ENCODE measurements at places on chromosomes 1 and 21.

DNA sequence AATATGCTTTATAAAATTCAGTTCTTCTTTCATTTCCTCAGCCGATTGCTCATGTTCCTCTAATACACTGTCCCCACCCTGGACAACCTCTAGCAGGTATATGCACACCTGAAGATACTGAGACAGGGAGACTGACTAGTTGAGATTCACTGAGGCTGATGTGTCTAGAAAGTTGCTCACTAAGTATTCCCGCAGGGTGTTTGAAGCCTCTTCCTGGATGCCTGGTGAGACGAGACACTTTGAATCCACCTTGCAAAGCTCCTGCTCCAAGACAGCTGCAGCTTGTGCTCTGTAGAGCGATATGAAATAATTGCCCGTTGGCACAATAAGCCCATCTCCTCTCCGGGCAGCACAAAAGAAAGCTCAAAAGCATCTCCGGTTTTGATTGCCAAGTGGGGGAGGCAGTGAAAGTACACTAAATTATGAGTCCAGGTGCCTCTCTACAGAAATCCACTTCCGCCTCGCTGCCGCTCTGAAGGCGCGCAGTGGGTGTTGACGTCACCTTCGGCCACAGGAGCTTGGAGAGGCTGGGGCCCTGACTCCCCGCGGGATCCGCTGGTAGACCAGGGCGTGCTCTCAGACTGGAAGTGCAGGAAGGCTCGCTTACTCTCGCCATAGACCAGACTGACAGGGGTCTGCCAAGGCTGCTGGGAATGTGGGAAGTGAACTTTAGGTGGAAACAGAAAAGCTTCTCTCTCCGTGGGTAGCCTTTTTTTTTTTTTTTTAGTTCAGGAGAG is 46.3 kb downstream of the GPA33 start:
- no peaks in the 10 kb centered on the region for H3K36me3 ChIP-seq
- H3K27ac ChIP-seq, result no peak overlapping the region
- H3K4me1 ChIP-seq, result no peaks in the 10 kb centered on the region
- DNase-seq, result no peak
- no peaks in the 10 kb centered on the region for H3K27me3 ChIP-seq

DNA sequence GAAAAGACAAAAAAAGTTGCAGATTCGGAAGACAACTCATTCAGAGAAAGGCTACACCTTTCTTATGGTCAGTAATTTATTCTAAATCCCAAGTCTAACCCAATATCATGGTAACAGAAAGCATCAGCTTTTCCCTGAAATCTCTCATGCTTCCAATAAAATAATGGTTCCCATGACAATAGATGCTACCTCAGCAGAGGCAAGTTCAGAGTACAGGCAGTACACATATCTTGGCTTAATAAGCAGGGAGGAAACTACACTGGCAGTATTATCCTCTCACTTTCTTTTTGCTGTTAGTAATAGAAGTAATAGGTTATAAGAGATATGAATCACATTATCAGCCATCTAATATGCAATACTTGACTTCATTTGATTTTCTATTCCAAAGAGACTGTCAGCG is 137.1 kb downstream of the DPYD start:
- H3K36me3 ChIP-seq, result no peaks in the 10 kb centered on the region
- H3K4me3 ChIP-seq, result no peak overlapping the region
- H3K27me3 ChIP-seq, result no peaks in the 10 kb centered on the region
- no peaks in the 10 kb centered on the region for H3K4me1 ChIP-seq

GRCh38 chr1:98316286-98316905 is 345.1 kb upstream of the SNX7 start:
- H3K4me1 ChIP-seq, result peaks cover 8% of the 10 kb centered on the region
- no peak overlapping the region for H3K4me3 ChIP-seq
- H3K36me3 ChIP-seq, result no peaks in the 10 kb centered on the region
- H3K27me3 ChIP-seq, result no peaks in the 10 kb centered on the region
- no peak for DNase-seq

- peaks cover 53% of the 10 kb centered on the region for H3K4me1 ChIP-seq
- DNase-seq, result no peak
- H3K27me3 ChIP-seq, result no peaks in the 10 kb centered on the region
- H3K4me3 ChIP-seq, result no peak overlapping the region
Observed at GRCh38 chr1:47558601-47559593, 121.1 kb downstream of the FOXD2 start.

- H3K36me3 ChIP-seq, result no peaks in the 10 kb centered on the region
- no peaks in the 10 kb centered on the region for H3K27me3 ChIP-seq
- DNase-seq, result no peak
- peaks cover 13% of the 10 kb centered on the region for H3K4me1 ChIP-seq
Observed at GRCh38 chr1:172497230-172497629, 35.7 kb upstream of the SUCO start.

DNA sequence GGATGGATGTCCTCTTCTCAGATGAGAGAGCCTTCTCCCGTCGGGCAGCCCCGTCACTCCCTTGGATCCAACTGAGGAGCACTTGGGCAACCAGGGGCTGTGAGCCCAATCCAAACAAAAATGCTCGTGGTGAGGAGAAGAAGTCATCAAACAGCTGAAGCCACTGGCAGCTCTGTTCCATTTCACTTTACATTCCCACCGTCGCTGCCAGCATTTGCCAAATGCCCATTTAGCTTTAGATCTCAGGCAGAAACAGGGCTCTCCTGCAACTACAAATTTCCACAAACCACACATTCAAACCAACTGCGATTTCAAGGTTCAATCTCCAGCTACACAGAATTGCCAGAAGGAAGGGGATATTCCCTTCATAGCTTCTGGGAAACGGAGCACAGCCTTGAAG is 634.6 kb downstream of the SMYD3 start:
- H3K4me1 ChIP-seq, result no peaks in the 10 kb centered on the region
- no peak overlapping the region for H3K27ac ChIP-seq
- no peaks in the 10 kb centered on the region for H3K27me3 ChIP-seq
- no peaks in the 10 kb centered on the region for H3K36me3 ChIP-seq

GRCh38 chr21:42737951-42738590 is 84.7 kb downstream of the PDE9A start:
- no peak for DNase-seq
- H3K4me3 ChIP-seq, result no peak overlapping the region
- 0 out of 2 replicates have a peak, but pooled peaks cover 4% of the 10 kb centered on the region for H3K36me3 ChIP-seq
- no peaks in the 10 kb centered on the region for H3K4me1 ChIP-seq
- no peak overlapping the region for H3K27ac ChIP-seq

DNA sequence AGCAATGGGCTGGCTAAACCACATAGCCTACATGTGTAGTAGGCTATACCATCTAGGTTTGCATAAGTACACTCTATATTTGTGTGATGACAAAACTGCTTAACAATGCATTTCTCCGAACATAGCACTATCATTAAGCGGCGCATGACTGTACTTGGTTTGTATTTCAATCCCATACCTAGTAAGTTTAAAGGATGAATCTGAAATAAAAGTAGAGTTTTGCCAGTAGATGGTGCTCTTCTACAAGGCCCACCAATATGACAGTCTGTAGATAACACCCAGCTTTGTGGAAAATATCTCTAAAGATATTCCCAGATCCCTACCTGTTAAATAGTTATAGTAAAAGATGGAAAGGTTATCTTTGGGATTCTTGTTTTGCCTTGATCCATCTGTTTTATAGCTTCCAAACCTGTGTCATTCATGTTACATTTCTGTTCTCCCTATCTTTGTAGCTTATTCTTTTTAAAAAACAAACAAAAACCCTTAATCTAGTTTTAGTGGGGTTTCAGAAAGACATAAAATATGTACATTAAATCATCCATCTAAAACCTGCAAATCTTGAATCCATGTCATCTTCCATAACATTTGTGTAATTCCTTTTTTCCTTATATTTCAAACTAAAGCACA is 33.9 kb upstream of the ASPM start:
- no peaks in the 10 kb centered on the region for H3K27me3 ChIP-seq
- DNase-seq, result no peak
- no peak overlapping the region for H3K27ac ChIP-seq
- H3K4me3 ChIP-seq, result no peak overlapping the region
- H3K4me1 ChIP-seq, result peaks cover 6% of the 10 kb centered on the region

GRCh38 chr1:186481303-186481888 is 20.5 kb upstream of the PDC start:
- H3K36me3 ChIP-seq, result no peaks in the 10 kb centered on the region
- no peaks in the 10 kb centered on the region for H3K4me1 ChIP-seq
- no peak for DNase-seq

DNA sequence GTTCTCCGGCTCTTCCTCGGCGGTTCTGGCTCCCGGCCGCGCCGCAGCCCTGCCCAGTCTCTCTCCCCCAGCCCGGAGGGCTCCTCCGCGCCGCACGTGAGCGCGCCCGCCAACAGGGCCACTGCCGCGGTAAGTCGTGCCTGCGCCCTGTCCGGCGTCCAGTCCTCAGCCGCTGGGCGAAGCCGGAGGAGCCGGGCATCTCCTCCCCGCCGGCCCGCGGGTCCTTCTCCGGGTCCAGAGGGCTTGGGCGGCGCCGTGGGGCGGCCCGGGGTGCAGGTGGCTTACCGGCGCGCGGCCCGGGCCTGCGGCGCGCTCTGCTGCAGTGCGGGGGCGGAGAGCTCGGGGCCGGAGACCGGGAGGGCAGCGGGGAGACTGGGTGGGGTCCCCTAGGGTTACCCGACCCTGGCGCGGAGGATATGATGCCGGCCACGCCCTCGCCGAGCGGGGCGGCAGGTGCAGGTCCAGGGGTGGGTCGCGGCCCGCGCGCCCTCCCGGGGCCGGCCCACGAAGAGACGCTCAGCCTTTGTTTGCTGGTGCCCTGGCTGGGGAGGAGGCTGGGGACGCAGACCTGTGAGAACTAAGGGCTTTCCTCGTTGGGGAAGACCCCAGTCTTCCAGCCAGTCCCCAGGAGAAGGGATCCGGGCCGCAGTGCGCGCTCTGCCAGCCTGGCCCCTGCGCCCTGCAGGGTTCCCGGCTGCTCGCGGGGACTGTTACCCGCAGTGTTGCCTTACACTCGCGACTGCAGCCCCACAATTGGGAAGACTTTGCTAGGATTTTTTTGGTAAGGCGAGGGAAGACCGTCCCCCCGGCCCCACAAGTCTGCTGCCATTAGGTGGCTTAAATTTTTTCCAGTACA is at the start of gene DOP1B:
Gene DOP1B (plus strand): TSS at position 10 of the 856 bp plus-strand sequence. CDS start 7,910 bp downstream, outside the sequence.
- DNase-seq, result no peak
- peak within 1 kb of the TSS; percentile 68 for H3K4me3 ChIP-seq
- H3K27ac ChIP-seq, result peak within 1 kb of the TSS; percentile 81
- peaks cover 13% of the 10 kb centered on the region for H3K4me1 ChIP-seq
- H3K27me3 ChIP-seq, result no peaks in the 10 kb centered on the region
- no peaks in the 10 kb centered on the region for H3K36me3 ChIP-seq

- H3K4me1 ChIP-seq, result no peaks in the 10 kb centered on the region
- H3K4me3 ChIP-seq, result no peak overlapping the region
- DNase-seq, result no peak
- H3K36me3 ChIP-seq, result no peaks in the 10 kb centered on the region
- H3K27me3 ChIP-seq, result no peaks in the 10 kb centered on the region
Observed at GRCh38 chr1:53079251-53079650, 17.2 kb downstream of the PODN start.

DNA sequence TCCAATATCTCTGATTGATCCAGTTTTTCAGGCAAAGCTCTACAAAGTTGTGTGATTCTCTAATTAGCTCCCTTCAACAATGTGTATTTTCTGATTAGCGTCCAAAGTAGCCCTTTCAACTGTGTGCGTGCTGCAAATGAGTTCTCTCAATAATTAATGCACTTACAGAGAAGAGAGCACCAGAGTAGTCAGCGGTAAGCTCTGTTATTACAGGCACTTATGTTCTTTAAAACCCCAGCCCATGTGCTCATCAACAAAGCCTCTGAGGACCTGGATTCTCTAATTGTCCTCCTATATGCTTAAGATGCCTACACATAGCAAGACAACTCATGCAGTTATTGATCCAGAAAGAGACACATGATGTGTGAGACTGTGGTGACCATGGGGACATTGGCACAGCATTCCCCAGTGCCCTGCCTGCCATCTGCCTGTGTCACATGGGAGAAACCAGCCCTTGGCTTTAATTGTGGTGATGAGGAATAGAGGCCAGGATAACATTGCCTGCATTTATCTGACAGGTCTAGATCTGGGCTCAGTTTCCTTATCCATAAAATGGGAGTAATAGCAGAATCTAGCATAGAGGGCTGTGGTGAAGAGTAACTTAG is 151.7 kb downstream of the PCP4 start:
- no peaks in the 10 kb centered on the region for H3K4me1 ChIP-seq
- DNase-seq, result no peak
- no peaks in the 10 kb centered on the region for H3K27me3 ChIP-seq
- no peaks in the 10 kb centered on the region for H3K36me3 ChIP-seq
- no peak overlapping the region for H3K4me3 ChIP-seq
- no peak overlapping the region for H3K27ac ChIP-seq

- H3K27me3 ChIP-seq, result no peaks in the 10 kb centered on the region
- no peak overlapping the region for H3K27ac ChIP-seq
- no peak for DNase-seq
- no peak overlapping the region for H3K4me3 ChIP-seq
- H3K4me1 ChIP-seq, result no peaks in the 10 kb centered on the region
Observed at GRCh38 chr1:117598489-117598888, 7.4 kb upstream of the TENT5C start.

DNA sequence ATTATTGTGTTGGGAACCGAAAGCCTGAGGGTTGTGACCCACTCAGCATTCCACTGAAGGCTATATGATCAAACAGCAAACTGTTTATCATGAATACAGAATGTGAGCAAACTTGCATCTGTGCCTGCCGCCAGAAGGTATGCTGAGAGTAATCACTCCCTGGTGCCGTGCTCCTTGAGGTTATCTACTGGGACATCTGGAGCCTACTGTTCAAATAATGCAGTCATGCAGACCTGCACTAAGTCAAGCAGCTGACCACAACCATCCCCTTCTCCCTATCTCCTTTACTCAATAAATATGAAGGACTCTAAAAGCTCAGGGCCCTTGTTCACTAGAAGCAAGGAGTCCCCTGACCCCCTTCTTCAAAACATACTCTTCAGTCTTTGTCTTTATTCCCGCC is 13.5 kb downstream of the GSTM5 start:
- no peaks in the 10 kb centered on the region for H3K36me3 ChIP-seq
- no peak overlapping the region for H3K27ac ChIP-seq
- DNase-seq, result no peak
